ENCODE measurements at places on chromosomes 1 and 21.

DNA sequence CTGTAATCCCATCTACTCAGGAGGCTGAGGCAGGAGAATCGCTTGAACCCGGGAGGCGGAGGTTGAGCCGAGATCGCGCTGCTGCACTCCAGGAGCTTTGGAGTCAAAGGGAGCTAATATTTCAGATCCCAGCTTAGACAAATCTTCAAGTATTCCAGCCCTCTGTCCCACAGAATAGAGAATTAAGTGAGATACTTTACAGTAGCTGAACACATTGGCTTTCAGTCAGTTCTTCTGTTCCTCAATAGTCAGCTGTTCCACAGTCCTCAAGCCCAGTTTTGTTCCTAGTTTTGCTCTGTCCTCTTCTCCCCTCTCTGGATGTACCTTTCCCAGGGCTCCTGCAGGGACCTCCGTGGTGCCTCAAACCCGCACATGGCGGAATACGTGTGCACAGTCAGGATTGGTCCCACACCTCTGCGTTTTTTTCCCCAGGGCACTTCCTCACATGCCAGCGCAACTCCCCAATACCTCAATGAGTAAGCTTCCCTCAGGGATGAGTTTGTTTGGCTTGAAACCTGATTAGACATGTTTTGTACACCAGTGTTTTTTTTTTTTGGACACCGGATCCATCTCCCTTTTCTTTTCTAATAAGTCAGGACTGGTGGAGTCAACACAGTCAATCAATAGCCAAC, 1.2 kb downstream of the MFN2 start:
- no peaks in the 10 kb centered on the region for H3K27me3 ChIP-seq
- peaks cover 4% of the 10 kb centered on the region for H3K4me1 ChIP-seq

DNA sequence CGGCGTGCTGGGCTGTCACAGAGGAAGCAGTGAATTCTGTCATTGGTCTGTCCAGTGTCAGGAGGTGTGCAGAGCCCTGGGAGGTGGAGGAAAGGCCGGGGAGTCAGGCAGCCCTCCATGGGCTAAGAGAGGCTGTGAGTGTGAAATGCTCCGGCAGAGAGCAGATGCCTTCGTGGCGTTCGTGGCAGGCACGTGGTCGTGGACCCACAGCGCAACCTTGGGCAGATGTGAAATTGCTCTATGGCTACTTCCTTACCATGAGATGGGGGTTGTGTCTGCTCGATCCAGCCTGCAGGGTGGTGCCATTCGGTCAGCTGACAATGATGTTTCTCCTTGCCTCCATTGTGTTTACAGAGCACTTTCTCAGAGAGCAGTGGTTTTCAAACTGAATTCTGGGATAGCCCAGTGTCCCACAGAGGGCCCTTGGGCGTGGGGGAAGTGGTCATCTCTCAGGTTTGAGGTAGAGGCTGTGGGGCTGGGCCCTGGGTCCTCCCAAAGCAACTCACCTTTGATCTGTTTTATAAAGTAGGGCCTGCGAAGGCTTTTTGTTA, 27.9 kb downstream of the TNFRSF1B start:
- DNase-seq: no peak
- peaks cover 13% of the 10 kb centered on the region for H3K4me1 ChIP-seq
- no peaks in the 10 kb centered on the region for H3K36me3 ChIP-seq
- H3K27ac ChIP-seq: no peak overlapping the region
- no peak overlapping the region for H3K4me3 ChIP-seq
- peaks cover 2% of the 10 kb centered on the region for H3K27me3 ChIP-seq

DNA sequence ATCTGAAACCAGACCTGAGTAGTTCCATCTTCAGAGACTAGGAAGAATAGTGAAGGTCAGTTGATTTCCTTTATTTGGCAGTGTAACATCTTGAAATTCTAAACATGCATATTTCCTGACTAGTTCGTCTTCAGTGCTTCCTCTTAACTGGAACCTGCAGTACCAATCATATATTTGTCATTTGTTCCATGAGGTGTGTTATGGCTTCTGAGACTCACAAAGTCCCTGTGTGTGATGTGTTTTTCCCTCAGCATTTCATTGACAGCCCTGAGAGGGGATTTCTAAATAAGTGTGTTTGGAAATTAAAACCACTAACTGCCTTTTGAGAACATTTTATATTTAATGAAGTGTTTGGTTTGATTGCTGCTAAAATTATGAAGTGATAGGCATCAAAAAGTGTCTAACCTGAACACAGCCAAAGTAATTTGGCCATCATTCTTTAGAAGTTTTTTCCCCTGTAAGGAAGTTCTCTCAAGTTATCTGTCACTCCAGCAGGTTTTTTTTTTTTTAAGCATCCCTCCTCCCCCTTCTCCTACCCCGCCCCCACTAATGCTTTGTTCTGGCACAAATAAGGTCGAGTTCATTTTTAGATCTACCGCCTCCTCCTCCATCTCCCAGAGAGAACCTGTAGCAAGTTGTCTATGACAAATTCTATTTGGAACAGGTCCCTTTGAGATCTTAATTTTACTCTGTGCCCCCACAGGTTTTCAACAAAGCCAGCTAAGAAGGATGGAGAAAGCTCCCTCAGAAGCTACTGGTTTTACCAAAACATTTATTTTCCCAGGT, 61.4 kb downstream of the TMEM200B start:
- no peaks in the 10 kb centered on the region for H3K27me3 ChIP-seq
- H3K4me3 ChIP-seq: no peak overlapping the region
- H3K27ac ChIP-seq: no peak overlapping the region
- H3K36me3 ChIP-seq: peaks cover 4% of the 10 kb centered on the region
- no peak for DNase-seq

GRCh38 chr1:92907949-92908684, 53.1 kb downstream of the DIPK1A start:
- no peaks in the 10 kb centered on the region for H3K4me1 ChIP-seq
- no peak for DNase-seq
- no peak overlapping the region for H3K27ac ChIP-seq
- no peaks in the 10 kb centered on the region for H3K27me3 ChIP-seq
- H3K36me3 ChIP-seq: no peaks in the 10 kb centered on the region
- H3K4me3 ChIP-seq: no peak overlapping the region

DNA sequence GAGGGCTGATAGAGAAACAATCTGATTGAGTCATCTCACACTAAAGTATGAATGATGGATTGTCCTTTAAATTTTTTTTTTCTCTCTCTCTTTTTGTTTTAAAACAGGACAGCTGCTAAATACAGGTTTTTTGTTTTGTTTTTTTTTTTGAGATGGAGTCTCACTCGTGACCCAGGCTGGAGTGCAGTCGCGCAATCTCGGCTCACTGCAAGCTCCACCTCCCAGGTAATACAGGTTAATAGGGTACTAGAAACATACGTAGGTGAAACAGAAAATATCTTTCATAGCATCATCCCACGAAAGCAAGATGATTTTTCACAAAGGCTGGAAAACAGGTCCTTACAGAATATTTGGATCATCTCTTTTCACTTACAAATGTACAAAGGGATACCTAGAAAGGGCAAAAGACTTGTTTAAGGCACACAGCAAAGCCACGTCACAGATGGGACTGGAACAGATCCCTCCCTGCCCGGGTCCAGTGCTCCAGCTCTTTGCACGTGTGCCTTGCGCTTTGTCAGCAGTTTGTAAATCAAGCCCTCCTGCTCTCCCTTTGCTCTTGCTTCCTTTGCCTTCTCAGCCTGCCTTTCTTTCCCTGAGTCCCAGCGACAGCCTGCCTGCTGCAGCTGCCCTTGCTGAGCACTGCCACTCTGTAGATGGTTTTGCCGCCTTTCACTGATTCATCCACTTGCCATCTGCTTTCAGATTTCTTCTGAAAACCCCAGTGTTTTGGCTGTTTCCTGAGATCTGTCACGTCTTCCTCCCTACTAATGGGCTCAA, 171.3 kb upstream of the BEND5 start:
- no peak overlapping the region for H3K27ac ChIP-seq
- no peak for DNase-seq
- H3K27me3 ChIP-seq: no peaks in the 10 kb centered on the region
- no peak overlapping the region for H3K4me3 ChIP-seq

All from neuronal stem cell (in vitro differentiated cells).